ENCODE measurements at places on chromosomes 6 and 20.

GRCh38 chr6:139423037-139423703, 48.7 kb upstream of the CITED2 start:
- no peak for DNase-seq

DNA sequence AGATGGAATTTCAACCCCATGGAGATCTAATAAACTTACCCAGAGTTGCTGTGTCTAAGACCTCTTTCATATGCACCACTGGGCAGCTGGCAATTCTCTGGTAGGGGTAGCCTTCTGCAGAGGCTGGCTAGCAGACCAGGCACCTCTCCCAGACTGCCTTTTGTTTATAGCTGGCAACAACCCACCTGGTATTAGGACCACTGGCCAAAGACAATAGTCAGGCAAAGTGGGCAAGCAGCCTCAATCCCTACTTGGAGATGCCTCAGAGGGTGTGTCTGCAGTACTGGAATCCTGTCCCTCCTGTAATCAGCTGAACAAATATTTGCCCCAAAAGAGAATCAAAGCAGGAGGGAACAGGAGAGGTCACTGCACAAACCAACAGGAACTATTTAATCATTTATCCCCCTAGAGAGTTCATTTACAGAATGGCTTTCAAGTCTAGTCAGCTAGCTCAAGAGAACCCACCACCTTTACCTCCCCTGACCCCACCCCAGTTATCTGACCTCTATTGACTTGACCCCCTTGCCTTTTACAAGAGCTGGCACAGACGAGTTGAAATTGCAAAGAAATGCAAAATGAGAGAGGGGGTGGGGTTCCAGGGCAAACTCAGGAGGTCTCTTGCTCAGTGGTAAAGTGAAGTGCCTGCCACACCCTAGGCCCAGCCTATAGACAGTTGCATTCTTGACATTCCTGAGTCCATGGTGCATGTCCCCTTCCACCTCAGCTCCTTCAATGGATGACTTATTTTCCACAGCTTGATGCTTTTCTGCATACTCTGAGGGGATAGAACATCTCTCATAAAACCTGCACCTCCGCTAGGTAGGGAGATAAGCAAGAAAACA, 2.8 kb downstream of the BCL2L1 start:
- DNase-seq, result no peak

- DNase-seq, result peak; percentile 35
Measured at GRCh38 chr6:1381481-1382330, 7.7 kb upstream of the FOXF2 start.

- DNase-seq, result no peak
Measured at GRCh38 chr20:8431538-8432434, 299.7 kb downstream of the PLCB1 start.

- no peak for DNase-seq
Measured at GRCh38 chr6:140601021-140601808, 1226.8 kb upstream of the CITED2 start.

All from CD8-positive, alpha-beta T cell (primary cell).